ENCODE measurements at places on chromosomes 11 and 22.

DNA sequence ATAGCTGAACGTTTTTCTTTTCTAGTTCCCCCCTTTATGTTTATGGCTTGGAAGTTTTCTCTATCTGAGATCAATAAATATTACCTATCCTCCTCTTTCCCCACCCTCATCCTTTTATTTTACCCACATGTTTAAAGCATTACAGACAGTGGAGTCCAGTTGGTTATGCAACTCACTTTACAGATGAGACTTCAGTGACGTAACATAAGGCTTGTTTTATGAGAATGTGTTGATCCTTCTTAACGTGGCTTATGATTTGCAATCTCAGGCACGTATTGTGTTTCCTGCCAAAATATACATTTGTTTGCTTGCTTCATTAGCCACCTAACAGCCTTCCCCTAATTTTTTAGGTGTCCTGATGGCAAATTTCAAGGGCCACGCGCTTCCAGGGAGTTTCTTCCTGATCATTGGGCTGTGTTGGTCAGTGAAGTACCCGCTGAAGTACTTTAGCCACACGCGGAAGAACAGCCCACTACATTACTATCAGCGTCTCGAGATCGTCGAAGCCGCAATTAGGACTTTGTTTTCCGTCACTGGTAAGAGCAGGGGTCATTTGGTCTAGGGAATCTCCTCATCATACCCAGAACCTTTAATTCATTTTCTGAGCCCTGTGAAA lies 36.6 kb downstream of the TMEM45B start:
- no peak for DNase-seq

GRCh38 chr11:7687386-7687785 lies 14.1 kb upstream of the CYB5R2 start:
- DNase-seq = no peak

DNA sequence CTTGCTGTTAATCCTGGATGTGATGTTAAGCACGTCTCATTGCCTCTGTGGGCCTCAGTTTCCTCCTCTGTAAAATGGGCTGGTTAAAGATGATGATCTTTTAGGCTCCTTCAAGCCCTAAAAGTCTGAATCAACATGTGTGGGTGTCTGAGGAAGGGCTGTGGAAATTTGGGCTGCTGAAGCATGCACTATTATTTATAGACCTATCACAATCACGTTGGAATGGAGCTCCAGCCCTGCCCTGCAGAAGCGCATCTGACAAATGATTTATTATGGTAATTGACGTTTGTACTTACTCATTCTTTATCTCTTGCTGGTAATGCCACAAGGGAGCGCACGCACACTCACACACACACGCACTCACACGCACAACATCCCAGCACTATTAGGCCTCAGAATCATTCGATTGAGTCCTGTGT lies 20.4 kb downstream of the P2RX3 start:
- no peak for DNase-seq

DNA sequence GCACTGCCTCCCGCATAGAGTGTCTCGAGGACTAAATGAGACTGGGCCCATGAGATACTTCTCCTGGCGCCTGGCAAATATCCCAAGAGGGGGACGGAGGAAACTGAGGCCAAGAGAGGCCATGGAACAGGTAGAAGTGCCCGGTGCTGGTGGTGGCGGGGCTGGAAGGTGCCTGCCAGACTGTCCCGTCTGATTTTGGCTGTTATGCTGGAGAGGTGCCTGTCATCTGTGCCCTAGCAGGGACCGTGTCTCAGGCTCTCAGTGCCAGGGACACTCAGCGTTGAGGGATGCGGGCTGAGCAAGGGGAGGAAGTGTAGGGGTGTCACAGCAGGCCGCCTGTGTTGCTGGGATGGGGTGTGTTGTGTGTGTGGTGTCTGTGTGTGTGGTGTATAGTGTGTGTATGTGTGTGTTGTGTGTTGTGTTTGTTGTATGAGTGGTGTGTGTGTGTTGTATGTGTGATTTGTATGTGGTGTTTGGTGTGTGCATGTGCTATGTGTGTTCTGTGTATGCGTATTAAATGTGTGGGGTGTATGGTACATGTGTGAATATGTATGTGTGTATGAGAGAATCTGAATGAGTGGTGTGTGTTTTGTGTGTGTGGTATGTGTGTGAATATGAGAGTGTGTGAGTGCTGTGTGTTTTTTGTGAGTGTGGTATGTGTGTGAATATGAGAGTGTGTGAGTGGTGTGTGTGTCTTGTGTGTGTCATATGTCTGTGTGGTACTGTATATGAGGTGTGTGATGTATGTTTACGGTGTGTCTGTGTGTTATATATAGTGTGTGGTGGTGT lies 21.3 kb upstream of the SHISAL1 start:
- DNase-seq = no peak

DNA sequence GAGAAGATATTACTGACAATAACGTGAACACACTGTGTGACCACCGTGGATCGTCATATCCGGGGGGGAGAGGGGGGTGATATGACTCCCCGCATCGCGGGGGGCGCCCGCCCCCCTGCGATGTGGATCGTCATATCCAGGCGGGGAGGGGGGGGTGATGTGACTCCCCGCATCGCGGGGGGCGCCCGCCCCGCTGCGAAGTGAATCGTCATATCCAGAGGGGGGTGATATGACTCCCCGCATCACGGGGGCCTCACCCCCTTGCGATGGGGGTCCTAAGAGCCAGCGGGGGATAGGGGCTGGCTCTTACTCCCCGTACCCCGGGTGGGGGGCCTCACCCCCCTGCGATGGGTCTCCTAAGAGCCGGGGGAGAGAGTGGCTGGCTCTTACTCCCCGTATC lies 19.9 kb downstream of the UNC93B1 start:
- DNase-seq = no peak

DNA sequence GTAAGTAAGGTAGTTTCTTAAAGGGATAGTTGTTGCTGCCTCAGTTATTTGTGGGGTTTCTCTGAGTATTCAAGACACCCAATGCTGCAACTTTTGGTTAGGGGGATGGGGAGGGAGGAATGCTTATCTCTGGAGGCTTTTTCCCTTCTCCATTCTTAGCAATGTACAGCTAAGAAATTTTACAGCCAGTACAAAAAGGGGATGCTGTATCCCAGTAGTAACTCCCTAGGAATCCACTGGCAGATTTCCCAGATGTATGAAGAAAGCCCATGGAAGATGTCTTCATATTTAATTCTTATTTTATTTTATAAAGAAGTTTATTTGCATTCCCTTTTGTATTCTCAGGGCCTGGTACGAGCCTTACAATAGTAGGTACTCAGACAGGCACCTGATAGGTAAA lies 154.8 kb downstream of the ENTHD1 start:
- DNase-seq = no peak

GRCh38 chr22:22086501-22087158 lies 104.0 kb upstream of the TOP3B start:
- DNase-seq = no peak

- peak; percentile 65 for DNase-seq
Observed at GRCh38 chr22:40176921-40177737, 596 bp upstream of the TNRC6B start.

DNA sequence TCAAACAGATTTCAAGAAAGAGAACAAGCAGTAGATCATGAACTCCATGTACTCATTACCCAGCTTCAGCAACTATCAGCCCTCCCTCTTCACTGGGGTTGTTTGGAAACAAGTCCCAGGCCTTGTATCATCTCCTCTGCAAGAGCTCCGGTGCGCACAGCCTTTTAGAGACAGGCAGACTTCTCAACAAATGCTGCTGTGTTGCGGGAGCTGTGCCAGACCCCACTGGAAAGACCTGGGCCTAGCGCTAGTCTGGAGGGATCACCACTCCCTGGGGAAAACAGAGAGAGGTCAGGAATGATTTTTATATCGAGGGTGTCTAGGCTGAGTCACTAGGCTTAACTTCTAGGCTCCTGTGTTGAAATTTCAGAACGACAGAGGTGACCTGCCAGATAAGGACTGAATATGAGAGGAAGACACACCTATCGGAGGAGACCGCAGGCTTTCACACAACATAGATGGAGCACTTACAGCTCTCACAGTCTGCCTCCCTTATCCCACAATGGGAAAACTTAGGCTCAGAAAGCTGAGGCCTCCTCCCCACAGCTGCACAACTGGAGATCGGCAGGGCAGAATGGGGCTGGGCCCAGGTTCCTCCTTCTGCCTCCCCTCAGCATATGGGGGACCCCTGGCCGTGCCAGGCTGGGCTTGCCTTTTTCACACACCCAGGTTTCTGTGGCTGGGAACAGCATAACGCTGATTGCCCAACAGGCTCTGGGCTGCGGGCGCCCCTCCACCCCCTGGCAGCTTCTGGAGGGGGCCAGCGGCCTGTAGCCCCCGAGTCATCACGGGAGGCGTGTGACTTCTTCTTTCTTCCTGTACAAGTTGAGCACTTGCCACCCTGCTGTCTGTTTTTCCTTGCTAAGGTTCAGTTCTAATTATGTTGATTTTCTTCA lies 86.0 kb downstream of the PKNOX2 start:
- DNase-seq = no peak

DNA sequence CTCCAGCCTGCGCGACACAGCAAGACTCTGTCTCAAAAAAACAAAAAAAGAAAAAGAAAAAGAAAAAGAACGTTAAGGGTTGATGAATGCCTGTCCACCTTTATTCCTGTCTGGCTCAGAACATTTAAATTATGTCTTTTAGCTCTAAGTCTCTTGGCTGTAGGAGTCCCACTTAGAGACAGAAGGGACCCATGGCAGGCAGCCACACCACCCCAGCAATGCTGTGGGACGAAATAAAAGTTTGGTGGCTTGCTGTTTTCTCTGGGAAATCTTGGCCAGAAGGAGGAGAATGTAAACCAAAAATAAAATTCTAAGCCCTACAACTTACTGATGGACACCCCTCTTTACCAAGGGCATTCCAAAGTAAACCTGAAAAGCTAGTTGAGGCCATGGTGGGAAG lies 38.9 kb upstream of the GNAZ start:
- DNase-seq = no peak

DNA sequence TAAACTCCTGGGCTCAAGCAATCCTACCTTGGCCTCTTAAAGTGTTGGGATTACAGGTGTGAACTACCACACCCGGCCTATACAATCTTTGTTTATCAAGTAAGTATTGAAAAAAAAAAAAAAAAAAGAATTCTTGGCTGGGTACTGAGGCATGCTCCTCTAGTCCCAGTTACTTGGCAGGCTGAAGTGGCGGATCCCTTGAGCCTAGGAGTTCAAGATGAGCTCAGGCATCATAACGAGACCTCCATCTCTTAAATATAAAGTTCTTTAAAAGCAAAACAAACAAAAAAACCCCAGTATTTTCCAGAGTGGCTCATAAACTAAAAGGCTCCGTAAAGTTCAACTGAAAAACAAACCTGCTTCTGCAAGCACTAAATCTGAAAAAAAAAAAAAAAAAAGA lies 50.3 kb upstream of the GAB2 start:
- no peak for DNase-seq

GRCh38 chr11:41400819-41401382 lies 58.6 kb downstream of the LRRC4C start:
- no peak for DNase-seq

GRCh38 chr11:64095949-64096348 lies 60.2 kb downstream of the FLRT1 start:
- no peak for DNase-seq

GRCh38 chr11:83158965-83159901 lies 2.3 kb downstream of the PCF11 start:
- DNase-seq = no peak

DNA sequence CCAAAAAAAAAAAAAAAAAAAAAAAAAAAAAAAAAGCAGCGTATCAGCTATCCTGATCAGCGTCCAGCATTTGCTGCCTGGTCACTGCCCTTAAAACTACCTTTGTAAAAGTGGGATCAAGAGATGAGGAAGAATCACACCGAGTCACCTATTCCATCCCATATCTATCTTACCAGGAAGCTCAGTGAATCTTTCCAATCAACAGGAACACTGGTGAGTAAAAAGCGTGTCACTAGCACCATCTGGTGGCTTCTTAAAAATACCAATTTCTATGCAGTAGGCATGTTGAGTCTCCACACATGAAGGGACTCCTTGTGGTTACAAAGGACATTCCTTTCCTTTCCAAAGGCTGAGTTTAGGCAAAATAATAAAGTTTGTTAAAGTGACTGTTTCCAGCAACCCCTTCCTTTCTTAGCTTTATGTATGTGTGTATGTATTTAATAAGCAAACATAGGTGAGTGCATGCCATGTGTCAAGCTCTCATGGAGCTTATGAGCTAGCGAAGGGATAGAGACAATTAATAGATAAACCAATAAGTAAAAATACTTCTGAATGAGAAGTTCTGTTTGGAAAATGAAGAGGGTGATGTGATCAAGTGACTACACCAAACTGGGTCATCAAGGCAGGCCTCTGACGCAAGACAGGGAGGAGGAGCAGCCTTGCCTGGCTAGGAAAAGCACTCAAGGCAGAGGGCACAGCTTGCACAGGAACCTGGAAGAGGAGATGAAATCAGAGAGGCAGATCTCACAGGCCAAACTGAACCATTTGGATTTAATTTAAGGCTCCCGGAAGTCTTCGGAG lies 13.9 kb upstream of the TP53AIP1 start:
- DNase-seq = peak; percentile 55

DNA sequence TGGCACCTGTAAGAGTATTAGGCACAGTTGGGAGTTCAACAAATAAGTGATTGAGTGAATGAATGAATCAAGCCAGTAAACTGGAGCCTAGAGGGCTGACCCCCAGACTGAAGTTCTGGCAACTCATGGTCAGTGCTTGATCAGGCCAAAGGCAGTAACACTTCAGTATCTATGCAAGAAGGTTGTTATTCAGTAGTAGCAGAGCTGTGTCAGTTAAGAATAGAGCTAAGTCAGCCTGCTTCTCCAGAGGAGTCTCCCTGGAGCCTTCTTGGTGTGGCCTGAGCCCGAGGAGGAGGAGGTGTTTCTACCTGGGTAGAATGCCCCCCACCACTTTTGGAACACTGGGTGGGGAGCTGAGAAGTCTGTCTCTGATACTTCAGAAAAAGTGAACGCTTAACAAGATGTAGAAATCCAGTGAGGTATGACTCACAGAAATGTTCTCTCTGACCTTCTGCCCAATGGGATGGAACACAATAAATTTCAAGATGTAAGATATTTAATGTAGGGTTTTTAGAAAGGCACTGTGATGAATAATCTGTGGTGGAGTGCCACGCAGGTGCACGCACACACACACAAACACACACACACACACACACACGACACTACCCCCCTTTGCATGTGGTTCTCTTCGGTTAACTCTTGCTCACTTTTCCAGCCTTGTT lies 219.9 kb downstream of the HIPK3 start:
- no peak for DNase-seq

GRCh38 chr11:60777572-60777971 lies 7.6 kb upstream of the MS4A10 start:
- DNase-seq = no peak

GRCh38 chr22:50544746-50545253 lies 899 bp upstream of the KLHDC7B start:
- DNase-seq = no peak

- DNase-seq = peak; percentile 73
Observed at GRCh38 chr11:116732271-116733042, 40.3 kb downstream of the BUD13 start.

GRCh38 chr11:128734103-128734831 lies 40.4 kb downstream of the FLI1 start:
- DNase-seq = no peak

GRCh38 chr11:106228996-106229395 lies 151.5 kb downstream of the AASDHPPT start:
- DNase-seq = no peak

DNA sequence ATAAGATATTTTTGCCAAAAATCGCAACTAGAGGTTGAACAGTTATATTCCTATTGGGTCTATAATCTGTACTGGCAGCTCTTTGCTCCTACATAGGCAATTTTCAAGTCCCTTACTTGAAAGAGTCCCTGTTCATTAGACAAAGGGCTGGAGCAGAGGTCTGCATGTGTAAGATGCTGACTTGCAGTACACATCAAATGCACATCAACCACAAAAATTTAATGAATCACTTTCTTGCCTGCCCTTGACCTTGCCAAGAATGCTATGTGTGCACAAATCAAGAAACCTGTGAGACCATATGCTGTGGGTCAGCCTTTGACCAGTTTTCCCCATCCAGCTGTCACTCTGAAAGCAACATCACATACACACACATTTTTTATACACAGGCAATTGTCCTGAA lies 661.5 kb downstream of the LRRC4C start:
- DNase-seq = no peak

Data from WERI-Rb-1 (cell line).